ENCODE measurements at places on chromosomes 6 and 20.

GRCh38 chr20:39758876-39759275 lies 796.7 kb downstream of the DHX35 start:
- no peak for DNase-seq

- DNase-seq, result no peak
Measured at GRCh38 chr6:19167251-19167650, 669.9 kb upstream of the ID4 start.

DNA sequence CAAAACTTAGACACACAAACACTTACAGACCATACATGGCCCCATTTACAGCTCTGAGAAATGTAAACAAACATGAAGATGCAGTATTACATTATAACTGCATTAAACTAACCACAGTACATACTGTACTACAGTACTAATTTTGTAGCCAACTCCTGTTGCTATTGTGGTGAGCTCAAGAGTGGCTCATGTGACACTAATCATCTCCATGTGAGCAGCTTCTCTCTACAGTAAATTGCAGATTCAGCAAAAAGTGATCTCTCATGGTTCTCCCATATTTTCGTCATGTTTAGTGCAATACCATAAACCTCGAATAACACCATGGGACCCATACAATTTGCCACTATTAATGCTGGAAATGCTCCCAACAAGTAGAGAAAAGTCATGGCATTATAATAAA lies 860.4 kb downstream of the EPHA7 start:
- DNase-seq, result no peak

DNA sequence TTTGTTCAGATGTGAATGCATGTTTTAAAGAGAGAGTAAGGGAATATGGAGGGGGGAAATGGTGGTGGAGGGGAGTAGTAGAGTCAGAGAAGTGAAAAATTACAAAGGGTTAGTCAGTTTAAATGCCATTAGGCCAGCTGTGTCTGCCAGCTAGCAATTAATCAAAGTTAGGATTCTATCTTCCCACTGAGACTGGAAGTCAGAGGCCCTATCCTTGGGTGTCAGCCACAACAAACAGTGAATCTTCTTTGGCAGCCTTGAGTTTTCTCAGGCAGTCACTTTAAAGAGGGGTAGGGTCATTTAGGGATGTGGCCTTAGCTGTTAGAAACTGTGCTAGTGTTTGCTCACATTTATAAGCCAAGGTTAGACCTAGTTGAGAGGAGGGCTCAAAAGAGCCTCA lies 120.5 kb upstream of the BTBD3 start:
- DNase-seq, result no peak

DNA sequence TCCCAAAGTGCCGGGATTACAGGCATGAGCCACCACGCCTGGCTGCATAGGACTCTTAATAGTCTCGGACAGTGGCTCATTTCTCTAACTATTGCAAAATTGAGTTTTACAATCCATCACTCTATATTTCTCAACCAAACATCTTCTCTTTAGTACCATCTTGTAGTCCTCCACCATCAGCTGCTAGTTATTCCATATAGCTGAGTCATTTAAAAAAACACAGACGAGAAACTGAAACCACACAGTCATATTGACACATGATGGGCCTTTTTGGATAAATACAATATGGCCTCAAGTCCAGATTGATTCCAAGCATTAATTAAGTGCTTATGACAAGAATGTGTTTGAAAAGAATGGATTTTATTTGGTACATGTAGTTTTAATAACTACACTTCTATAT lies 599.1 kb downstream of the MEI4 start:
- DNase-seq, result no peak

DNA sequence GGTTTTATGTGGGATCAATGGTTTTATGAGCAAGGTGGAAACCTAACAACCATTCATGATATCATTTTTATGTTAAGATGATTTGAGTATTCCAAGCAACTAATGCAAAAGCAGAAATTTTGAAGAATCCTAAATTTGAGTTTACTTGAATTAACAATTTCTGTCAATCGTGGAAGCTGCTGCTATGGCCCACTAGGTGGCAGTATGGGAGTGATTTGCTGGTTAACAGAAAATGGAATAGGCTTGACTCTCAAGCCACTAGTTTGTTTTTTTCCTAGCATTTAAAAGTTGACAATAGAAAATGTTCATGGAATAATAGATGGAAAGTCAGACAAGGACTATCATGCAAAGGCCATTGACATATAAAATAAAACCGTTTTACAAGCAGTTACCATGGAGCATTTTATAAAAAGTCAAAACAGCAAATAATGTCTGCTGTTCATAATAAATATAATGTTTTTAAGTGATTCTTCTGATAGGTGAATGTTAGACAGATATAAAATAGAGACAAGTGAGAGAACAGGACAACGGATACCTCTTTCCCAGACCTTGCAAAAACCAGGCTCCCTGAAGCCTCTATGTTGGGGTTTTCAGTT lies 43.0 kb upstream of the TMEM200A start:
- DNase-seq, result no peak

DNA sequence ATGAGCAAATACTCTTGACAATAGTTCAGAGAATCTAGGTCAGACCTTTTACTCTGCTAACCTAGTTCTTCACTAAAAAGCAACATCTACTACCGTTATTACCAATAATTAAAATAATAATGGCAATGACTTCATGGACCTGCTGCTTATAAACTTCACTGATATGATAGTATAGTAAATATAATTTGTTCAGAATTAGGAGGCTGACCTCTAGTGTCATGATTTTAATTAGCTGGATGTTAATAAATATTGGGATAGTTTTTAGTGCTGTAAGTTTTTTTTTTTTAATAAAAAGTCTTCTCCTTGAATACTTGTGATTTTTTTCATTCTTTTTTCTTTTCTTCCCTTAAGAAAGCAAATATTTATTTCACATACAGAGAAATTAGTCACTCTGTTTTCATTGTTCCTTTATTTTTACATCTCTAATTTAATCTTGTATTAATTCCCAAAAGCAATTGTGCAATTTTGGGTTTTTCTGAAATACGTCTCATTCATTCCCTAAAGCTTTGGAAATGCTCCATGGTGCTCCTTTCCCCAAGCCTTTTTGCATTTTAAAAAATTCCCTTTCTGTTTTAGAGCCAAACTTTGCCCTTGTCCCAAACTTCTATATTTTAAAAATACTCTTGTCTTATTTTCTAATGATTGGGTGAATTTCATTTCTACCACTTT lies 46.6 kb upstream of the UST start:
- no peak for DNase-seq

- DNase-seq, result no peak
Measured at GRCh38 chr20:21315138-21315537, 12.0 kb downstream of the XRN2 start.

DNA sequence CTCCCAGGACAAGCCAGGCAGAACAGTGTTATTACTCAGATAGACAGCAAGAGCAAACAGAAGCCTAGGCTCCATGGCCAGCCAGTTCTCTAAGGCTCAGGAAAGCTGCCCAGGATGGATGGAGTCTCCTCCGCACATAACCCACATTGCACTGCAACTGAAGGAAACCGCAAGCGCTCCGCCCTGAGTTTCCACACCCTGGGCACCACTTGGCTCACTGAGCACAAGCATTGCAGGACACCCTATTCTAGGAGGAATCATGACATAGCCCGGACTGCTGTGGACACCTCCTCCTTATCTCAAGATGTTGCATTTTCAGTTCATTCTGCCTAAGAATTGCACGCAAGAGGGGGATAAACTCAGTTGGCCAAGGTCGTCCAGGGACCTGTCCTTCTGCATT lies 42.9 kb downstream of the LINC00237 start:
- DNase-seq, result no peak

GRCh38 chr20:63099456-63100173 lies 92.9 kb upstream of the BHLHE23 start:
- DNase-seq, result no peak

GRCh38 chr20:17061715-17062114 lies 165.1 kb upstream of the PCSK2 start:
- DNase-seq, result no peak

Data from kidney (tissue), 22 donors.